ENCODE measurements at places on chromosomes 6 and 20.

GRCh38 chr6:80280262-80281010 is 174.0 kb downstream of the BCKDHB start:
- no peak for DNase-seq

GRCh38 chr6:77715588-77715987 is 62.7 kb downstream of the MEI4 start:
- DNase-seq, result no peak

DNA sequence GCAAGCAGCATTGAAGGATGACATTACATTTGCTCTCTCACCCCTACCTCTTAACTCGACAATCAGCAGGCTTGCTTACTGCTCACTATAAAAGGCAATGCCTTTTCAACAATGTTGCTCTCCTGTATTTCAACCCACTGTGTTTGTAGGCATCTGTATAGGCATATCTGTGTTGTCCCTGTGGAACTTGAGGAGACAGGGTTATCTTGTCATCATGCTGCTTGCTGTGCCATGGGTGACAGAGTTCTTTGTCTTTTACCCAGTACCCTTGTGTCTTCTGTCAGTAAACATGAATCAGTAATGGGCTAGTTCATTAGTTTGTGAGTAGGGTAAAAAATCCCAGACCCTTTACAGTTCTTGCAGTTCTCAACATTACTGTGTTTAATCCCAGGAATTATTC is 25.2 kb downstream of the PHF3 start:
- no peak for DNase-seq

GRCh38 chr6:16419636-16420336 is 181.4 kb downstream of the GMPR start:
- no peak for DNase-seq

GRCh38 chr6:32212076-32212760 is 11.6 kb downstream of the NOTCH4 start:
- no peak for DNase-seq
